ENCODE measurements at places on chromosomes 2 and 18.
A peak's percentile ranks its signal among the peaks of the same experiment; 100 is the strongest.

- DNase-seq = no peak
Measured at GRCh38 chr18:6219116-6219717, 195.5 kb downstream of the L3MBTL4 start.

DNA sequence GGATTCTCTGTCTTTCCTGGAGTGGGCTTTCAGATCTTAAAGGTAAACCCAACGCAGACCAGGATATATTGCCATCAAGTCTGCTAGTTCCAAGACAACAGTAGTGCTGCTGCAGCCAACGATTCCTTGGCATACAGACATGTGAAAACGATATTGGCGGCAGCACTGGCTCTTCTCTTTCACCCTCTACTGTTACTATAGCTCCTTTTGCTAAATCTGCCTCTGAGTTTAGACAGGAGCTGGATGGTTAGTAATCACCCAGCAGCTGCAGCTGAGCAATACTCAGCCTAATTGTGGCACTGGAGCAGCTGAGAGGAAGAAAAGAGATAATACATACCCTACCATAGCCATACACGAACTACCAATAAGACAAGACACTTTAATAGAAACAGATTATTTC lies 4.0 kb downstream of the YES1 start:
- no peak for DNase-seq

GRCh38 chr2:90209806-90210205 lies 1518.3 kb downstream of the RPIA start:
- DNase-seq = no peak

GRCh38 chr2:98063291-98063854 lies 23.6 kb upstream of the VWA3B start:
- DNase-seq = no peak

- no peak for DNase-seq
Measured at GRCh38 chr2:39512434-39512935, 75.4 kb upstream of the MAP4K3 start.

- peak; percentile 50 for DNase-seq
Measured at GRCh38 chr2:216775043-216775453, 79.7 kb upstream of the IGFBP5 start.

DNA sequence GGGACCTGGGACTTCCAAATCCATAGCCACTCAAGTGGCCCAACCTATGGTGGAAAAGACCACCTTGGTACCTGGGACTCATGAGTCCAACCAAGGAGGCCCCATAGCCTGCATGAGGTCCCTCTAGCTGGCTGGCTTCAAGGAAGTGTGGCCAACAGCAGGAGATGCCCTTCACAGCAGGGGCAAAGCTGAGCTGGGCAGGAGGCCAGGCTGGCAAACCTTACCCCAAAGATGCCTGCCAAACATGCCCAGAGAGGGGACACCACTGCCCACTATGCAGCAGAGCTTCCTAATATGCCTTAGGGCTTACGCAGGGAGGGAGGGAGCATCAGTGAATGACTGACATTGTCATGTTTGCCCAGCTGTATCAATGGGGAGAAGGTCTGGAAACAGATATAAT lies 188.0 kb upstream of the GLI2 start:
- DNase-seq = no peak

DNA sequence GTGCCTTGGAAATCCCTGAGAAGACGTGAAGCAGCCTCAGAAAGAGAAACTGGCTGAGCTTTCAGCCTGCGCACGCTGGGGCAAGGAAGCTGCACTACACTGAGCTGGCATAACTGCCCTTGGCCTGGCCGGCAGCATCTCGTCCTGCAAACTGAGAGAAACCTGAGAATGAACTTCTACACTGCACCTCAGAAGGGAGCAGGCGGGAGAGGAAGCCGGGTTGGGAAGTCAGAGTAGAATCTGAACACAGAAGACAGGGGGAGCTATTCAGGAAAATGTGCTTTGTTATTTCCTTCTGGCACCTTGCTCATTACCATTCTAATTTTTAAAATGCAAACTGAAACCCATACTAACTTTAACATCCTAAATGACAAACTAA lies 70.9 kb downstream of the ZEB2 start:
- no peak for DNase-seq

DNA sequence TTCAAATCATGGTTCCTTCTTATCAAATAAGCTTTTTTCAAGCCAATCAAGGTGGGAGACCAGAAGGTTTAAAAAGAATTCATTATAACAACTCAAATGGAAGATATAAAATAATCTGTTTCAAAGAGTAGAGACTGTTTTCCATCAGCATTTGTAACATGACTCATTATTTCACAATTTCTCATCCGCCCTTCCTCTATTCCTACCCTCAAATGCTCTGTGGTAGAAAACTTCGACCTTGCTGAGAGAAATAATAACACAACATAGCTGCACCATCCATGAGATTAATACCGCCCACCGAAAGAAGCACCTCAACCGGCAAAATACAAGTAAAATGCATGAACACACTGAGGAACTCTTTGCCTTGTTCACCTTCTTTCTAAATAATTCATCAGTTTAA lies 2039.2 kb upstream of the CELF4 start:
- DNase-seq = no peak

GRCh38 chr2:187372213-187372612 lies 75.8 kb downstream of the CALCRL start:
- DNase-seq = no peak

DNA sequence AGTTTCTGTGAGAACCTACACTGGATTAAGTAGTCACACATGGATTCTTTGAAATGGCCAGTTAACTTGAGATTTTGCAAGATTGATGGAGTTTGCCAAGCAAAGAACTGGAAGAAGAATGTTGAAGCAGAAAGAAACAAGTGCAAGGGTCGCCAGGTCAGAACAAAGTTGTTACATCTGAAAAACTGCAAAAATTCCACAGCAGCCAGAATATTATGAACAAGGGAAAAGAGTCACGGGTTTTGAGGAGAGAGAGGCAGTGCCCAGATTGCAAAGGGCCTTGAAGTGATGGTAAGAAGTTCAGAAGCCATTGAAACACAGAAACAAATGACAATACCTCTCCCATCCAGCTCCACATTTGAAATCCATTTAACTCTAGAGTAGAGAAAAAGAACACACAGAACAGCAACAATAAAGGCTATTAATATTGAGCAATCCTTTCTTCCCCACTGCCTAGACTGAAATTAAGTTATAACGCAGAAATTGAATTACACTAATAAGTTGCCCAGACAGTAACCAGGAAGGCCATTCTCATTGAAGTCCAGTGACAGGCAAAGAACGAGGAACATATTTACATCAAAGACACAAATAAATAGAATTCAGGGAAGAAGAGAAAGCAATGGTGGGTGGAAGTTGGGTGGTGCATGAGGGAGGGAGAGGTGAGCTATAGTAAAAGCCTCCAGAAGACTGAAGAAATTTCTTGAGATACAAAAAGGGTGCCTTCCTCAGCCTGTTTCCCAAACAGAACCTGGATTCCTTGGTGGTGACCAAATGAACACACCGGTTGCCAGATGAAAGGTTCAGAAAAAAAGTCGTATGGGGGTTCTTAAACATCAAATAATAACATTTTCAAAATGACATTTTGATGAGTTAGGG lies 80.6 kb downstream of the ARHGAP15 start:
- no peak for DNase-seq
